ENCODE measurements at places on chromosomes 6 and 20.

DNA sequence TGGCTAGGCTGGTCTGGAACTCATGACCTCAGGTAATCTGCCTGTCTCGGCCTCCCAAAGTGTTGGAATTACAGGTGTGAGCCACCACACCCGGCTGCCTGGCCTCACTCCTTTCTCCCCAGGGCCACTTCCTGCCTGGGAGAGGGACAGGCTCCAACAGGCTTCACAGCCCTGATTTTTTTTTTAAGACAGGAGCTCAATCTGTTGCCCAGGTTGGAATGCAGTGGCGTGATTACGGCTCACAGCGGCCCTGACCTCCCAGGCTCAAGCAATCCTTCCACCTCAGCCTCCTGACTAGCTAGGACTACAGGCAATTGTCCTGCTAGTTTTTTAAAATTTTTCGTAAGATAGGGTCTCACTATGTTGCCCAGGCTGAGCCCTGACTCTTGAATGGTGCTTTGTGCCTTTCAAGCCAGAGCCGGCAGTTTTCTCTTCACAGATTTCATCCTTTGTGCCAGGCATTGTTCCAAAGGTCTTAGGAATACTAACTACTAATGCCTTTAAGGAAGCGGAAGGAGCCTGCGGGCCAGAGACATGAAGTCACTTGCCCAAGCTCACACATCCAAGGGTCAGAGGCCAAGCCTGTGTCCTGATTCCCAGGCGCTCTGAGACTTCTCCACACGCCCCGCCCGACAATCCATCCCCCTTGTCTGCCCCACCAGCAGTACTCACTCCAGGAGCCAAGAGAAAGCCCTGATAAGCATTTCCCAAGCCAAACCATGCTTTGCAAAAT, 19.2 kb downstream of the CAPN11 start:
- DNase-seq = no peak

GRCh38 chr6:21871831-21872230, 278.3 kb downstream of the SOX4 start:
- DNase-seq = no peak

- no peak for DNase-seq
Measured at GRCh38 chr6:30211899-30212298, 1.3 kb downstream of the TRIM26 start.

DNA sequence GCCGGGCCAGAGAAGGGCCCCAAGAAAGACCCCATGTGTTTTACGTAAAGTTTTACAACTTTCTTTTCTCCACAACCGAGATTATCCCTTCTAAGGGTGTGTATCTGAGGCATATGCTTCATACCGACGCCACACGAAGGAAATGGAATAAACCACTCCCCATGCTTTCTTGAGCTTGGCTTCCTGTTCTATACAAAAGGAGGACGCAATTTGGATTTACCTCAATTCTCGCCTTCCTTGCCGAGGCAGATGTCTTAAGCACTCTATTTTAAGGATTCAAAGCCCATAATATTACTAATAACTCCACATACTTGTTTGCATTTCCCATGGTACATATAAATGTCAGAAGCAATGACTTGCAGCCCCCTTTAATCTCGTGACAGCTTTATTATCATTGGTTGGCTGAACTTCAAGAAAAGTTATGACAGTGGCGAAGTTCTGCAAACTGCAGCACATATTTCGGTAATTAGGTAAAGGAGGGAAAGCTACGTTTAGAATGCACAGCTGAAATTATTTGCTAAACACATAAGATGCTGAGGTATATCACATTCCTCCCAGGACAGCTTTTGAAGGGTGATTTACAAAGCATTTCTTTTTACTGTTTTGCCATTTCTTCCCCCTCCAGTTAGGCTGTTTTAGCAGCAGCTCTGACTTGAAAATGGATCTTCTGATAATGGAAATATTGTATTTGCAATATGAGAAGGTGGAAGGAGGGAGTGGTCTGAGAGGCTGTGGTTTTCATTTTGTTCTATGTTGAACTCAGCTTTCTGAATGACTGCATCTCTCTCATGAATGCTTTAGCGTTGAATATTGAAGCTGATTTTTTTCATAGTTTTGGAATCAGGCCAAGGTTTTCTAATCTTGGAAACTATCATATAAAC, 330.5 kb downstream of the EPHA7 start:
- DNase-seq = no peak

GRCh38 chr20:58855506-58856389, 3.2 kb downstream of the GNAS start:
- no peak for DNase-seq

DNA sequence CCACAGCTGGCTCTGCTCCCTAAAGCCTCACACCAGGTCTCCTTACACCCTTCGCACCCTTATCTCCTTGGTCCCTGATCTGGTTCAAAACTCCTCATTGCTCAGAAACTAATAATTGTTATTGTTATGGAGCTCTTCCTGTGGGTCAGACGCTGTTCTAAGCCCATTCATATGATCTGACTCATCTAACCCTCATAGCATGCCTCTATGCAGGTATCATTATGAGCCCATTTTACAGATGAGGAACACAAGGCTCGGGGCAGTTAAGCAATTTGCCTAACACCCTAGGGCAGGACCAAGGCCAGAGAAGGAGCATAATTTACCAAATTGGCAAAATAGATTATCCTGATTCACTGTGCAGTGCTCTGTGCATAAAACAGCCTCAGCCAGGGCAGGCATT, 51.8 kb upstream of the CCDC167 start:
- no peak for DNase-seq

- DNase-seq = no peak
Measured at GRCh38 chr6:169802790-169803189, 51.4 kb downstream of the ERMARD start.

- DNase-seq = no peak
Measured at GRCh38 chr20:5977223-5977622, 26.8 kb downstream of the MCM8 start.

DNA sequence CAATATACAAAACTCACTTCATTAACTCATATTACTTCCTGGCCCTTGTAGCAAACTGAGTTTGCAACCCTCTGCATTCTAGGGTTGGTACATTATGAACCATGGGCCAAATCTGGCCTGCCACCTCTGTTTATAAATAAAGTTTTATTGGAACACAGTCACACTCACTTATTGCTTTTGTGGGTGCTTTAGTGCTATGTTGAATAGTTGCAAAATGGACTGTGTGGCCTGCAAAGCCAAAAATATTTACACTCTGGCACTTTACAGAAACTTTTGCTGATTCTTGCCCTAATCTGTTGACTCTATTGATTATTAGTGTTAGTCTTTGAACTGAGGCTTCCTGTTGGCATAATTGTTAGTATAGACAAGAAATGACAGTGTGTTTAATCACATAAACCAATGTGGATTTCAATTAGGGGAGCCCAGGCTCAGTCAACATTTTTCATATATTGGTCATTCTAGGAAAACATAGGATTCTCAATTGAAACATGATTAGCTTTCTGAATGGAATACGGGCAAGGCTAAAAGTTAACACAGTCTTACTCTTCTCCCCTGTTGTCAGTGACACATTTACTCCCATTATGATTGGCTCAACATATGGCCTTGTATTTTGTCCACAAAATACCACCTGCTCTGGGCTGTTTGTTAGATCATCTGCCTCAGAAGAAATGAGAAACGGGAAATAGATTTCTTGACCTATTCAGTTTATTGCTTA, 241.9 kb upstream of the ZFP64 start:
- no peak for DNase-seq

DNA sequence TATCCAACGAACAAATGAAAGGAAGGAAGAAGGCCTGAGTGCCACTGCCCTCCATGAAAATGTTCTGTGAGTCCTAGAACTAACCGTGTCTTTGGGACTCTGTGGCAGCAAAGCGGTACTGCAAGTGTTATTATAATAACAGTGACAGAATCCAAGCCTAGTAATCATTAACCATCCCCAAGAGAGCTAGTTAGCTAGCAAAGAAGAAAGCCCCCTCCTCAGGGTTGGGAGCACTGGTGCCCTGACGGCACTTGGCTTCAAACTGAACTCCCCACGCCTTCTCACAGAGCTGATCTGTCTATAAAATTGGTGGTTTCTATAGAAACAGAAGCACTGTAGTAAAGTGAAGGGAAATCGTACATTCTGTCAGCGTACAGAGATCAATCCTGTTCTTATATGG, 239.8 kb downstream of the PTPRT start:
- no peak for DNase-seq

DNA sequence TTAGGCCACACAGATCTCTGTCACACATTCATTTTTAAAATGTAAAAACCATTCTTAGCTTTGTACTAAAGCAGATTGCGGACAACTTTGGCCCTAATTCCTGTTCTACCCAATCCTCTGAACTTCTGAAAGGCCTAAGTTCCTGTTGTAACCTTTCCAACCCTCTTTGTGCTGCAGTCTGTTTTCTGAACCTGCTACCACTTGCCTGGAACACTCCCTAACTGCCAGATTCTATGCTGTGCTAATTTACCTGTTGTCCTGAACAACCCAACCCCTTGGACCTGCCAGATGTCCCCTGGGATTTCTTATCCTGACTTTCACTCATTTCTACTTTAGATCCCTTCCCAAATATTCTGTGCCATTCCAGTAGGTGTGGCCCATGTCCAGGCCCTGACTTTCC, 398.7 kb downstream of the ZFAND3 start:
- DNase-seq = no peak

DNA sequence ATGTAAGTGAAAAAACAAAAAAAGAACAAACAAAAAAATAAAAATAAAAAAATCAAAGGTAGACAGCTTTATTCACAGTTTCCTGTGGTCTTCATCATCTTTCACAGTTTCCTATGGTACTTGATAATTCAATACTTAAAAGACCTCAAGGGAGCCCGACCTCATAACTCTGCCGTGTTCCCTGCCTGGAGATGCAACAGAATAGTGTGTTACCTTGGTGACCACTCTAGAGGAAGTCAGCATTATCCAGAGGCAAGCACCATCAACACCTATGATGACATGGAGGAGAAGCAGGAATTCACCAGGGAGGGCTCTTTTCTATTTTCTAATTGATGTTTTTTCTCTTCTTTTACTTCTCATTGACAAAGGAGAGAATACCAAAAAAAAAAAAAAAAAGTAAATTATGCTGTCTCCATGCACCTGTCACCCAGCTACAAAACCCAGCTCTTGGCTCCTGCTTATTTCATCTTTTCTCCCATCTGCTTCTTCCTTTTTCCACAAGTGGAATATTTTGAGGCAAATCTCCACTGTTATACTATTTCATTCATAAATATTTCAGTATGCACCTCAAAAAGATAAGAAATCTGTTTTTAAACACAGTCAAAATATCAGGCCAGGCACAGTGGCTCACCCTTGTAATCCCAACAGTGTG, 95.8 kb upstream of the STXBP5 start:
- no peak for DNase-seq

DNA sequence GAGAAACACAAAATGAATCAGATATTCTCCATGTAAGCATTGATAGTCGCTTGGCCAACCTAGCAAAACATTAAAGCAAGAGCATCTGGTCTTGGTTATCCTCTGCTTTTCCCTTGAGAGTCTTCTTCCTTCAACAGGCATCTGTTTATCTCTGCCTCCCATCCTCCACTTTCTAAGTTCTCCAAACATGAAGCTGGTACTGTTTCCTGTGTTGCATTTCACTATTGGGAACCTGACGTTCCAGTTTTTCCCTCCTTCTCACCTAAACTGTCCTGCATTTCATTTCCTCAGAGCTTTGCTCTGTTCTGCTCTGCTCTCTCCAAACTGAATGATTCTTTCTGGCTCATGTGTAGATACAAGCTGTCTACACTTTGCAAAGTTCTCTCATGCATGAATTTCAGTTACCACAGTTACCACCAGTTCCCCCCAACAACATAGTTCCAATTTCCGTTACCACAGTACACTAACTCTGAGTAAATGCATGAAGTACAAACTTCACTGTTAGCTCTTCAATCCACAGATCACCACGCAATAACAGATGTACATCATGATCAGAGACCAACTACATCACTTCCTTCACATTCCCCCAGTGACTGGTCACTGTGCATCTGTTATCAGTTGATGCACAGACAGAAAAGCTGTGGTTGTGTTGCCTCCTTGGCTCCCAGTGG, 86.7 kb upstream of the F13A1 start:
- DNase-seq = no peak

DNA sequence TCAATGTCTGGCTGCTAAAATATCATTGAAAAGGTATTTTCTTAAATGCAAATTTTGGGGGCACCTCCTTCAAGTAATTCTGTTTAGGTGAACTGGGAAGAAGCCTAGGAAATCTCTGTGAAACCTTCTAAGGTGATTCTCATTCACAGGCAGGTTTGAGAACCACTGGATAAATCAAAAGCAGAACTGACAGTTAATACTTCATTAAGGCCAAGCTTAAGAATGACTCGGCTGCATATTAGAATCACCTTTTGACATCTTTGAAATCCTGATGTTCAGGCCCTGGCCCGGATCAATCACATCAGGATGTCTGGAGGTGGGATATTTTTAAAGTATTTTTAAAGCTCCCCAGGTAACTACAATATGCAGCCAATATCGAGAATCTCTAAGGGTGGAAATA, 50.6 kb downstream of the FKBP1C start:
- DNase-seq = no peak

GRCh38 chr6:17866876-17867444, 120.5 kb downstream of the KIF13A start:
- DNase-seq = no peak

DNA sequence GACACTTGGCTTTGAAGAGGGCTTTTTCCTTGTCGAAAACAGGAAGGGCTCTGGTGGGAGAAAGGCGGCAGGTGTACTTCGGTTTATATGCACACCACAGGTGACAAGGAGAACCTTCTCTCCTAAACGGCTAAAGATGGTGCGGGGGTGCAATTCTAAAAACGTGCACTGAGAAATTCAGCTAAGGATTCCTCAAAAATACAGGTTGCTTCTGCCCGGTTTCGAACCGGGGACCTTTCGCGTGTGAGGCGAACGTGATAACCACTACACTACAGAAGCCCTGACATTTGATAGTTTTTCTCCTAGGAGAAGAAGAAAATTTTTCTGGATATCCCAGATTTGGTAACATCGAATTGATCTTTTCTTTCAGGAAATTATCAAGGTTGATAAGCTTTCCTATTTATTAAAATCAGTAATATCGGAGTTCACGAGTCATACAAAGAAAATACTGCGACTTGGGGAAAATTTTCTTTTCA, 32.0 kb downstream of the POM121L2 start:
- no peak for DNase-seq

GRCh38 chr6:77403424-77403823, 59.9 kb downstream of the HTR1B start:
- no peak for DNase-seq

GRCh38 chr20:19327401-19327800, 115.0 kb downstream of the SLC24A3 start:
- no peak for DNase-seq

GRCh38 chr6:52534966-52535390, 41.9 kb downstream of the TRAM2 start:
- DNase-seq = no peak

DNA sequence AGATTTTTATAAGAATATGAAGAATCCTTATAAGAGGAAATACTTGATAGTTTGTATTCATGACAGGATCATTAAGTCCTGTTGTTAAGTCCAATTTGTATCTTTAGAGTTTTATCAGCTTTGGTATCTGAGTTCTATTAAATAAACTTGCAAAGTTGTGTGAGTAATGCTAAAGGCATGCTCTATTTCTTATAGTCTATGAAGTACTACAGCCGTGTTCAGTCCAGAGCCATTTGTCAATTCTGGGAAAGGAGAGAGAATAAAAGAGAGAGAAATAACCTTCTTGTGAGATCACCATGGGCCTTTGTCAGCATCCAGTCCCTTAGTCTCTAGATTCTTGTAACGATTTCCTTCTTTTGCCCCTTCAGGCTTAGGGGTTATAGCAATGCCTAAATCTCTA, 181.2 kb upstream of the POU3F2 start:
- DNase-seq = no peak
